H1 (cell line): ENCODE measurements at places on chromosomes 2 and 18. TPM values are rescaled to one million over a fixed set of nuclear protein-coding genes. Genes with fewer than 3 reads are reported as not detected.

Gene HOXD13
- polyA plus RNA-seq = not detected in 2 replicates

Gene FOXD4L1
- not detected in 2 replicates for polyA plus RNA-seq

Gene PSTPIP2
- 0.93 and 1.8 TPM in 2 replicates for polyA plus RNA-seq

Gene EPB41L3
- polyA plus RNA-seq = 7.8 and 7.9 TPM in 2 replicates

Gene VSNL1
- 34.7 and 49.4 TPM in 2 replicates for polyA plus RNA-seq

Gene MALL
- polyA plus RNA-seq = 7.9 and 8.0 TPM in 2 replicates

DNA sequence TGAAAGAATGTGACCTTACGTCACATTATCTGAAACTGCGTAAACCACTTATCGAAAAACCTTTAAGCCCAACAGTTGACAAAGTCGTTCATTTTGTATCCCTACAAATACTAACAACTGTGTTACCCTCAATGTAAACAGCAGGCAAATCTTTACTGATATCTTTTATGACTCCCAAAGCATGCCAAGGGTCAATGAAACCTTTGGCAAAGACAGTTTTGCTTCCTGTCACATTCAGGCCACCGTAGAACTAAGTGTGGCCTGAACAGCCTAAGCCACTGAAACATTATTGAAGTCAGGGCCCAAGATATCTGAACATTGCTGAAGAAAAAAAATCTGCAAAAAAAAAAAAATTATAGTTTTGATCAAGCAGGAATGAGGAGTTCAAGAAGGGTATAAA, 77.3 kb downstream of the FAM124B start:
- H3K4me1 ChIP-seq = no peaks in the 10 kb centered on the region
- no peak for DNase-seq
- H3K4me3 ChIP-seq = no peak overlapping the region
- H3K27me3 ChIP-seq = no peaks in the 10 kb centered on the region
- H3K27ac ChIP-seq = no peak overlapping the region

DNA sequence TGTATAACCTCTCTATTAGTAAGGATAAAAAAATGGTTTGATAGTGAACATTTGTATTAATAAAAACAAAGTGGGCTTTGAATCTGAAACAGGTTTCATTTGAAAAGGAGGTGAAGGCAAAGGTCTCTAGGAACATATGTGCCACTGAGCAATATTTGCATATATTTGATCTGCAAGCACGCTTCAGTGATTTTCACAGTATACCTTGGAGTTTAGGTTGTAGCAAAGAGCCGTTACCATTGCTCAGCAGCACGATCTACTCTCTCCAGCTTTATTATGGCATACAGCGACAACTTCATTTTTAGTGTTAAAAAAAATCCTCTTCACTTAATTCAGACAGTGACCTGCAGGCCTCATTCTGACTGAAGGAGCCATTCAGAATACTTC, 75.8 kb upstream of the ZEB2 start:
- no peak overlapping the region for H3K4me3 ChIP-seq
- H3K36me3 ChIP-seq = no peaks in the 10 kb centered on the region
- no peak overlapping the region for H3K27ac ChIP-seq

DNA sequence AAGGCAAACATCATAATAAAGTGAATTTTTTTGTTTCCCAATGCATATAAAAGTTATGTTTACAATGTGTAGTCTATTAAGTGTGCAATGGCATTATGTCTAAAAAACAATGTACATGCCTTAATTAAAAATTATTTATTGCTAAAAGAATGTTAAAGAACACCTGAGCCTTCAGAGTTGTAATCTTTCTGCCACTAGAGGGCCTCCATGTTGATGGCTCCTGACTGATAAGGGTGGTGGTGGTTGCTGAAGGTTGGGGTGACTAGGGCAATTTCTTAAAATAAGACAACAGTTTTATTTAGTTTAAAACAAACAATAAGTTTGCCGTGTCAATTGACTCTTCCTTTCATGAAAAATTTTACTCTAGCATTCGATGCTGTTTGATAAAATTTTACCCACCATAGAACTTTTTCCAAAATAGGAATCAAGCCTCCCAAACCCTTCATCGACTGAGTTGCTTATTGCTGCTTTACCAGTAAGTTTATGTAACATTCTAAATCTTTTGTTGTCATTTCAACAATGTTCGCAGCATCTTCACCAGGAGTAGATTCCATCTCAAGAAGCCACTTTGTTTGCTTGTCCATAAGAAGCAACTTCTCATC, 32.3 kb downstream of the MAP3K2 start:
- no peak for DNase-seq
- no peak overlapping the region for H3K4me3 ChIP-seq
- peaks cover 8% of the 10 kb centered on the region; the same call in 1 of the 2 replicates for H3K4me1 ChIP-seq

- H3K27me3 ChIP-seq = no peaks in the 10 kb centered on the region
- peaks cover 3% of the 10 kb centered on the region for H3K4me1 ChIP-seq
- no peak overlapping the region for H3K4me3 ChIP-seq
- DNase-seq = no peak
- no peak overlapping the region for H3K27ac ChIP-seq
- no peaks in the 10 kb centered on the region for H3K36me3 ChIP-seq
Measured at GRCh38 chr2:138922973-138923563, 142.9 kb upstream of the NXPH2 start.

- DNase-seq = no peak
- peaks cover 3% of the 10 kb centered on the region for H3K4me1 ChIP-seq
- H3K27ac ChIP-seq = no peak overlapping the region
- no peaks in the 10 kb centered on the region for H3K36me3 ChIP-seq
Measured at GRCh38 chr2:3312576-3313345, 64.9 kb downstream of the EIPR1 start.

DNA sequence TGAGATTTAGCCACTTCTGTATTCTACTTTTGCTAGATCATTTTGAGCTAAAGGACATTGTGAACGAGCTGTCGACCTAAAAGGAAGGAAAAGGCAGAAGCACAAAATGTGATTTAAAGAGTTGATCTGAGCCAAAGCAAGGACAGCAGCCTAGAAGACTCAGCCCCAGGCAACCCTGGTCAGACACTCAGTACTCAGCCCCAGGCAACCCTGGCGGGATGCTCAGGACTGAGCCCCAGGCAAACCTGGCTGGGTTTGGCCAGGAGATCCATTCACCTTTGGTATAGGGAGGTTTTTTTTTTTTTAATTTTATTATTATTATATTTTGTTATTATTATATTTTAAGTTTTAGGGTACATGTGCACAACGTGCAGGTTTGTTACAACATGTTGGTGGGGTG, 34.3 kb upstream of the PXDN start:
- H3K36me3 ChIP-seq = no peaks in the 10 kb centered on the region
- no peaks in the 10 kb centered on the region for H3K27me3 ChIP-seq
- no peaks in the 10 kb centered on the region for H3K4me1 ChIP-seq
- no peak for DNase-seq

DNA sequence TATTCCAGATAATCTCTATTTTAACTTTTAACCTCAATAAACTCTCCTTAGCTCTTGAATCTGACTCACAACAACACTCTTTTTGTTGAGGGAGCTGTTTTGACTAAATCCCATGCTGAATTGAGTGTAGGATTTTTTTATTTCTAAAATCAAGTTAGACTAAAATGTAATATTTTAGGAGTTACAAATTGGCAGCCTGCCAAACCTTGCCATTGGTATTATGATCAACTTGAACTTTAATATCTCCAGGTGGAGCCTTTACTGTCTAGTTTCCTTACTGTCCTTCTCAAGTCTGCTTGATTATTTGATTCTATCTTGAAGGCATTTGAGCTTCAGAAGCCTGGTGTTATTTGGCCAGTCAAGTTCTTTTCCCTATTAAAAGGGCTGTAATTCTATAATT, 8.7 kb downstream of the PIKFYVE start:
- DNase-seq = no peak
- H3K27me3 ChIP-seq = no peaks in the 10 kb centered on the region
- H3K27ac ChIP-seq = no peak overlapping the region
- H3K36me3 ChIP-seq = peaks cover 56% of the 10 kb centered on the region
- H3K4me1 ChIP-seq = no peaks in the 10 kb centered on the region
- H3K4me3 ChIP-seq = no peak overlapping the region

GRCh38 chr18:38884050-38884449, 1318.5 kb upstream of the CELF4 start:
- no peaks in the 10 kb centered on the region for H3K36me3 ChIP-seq
- H3K4me1 ChIP-seq = peaks cover 5% of the 10 kb centered on the region
- DNase-seq = no peak
- no peak overlapping the region for H3K4me3 ChIP-seq

- H3K27me3 ChIP-seq = no peaks in the 10 kb centered on the region
- H3K4me1 ChIP-seq = no peaks in the 10 kb centered on the region
- H3K27ac ChIP-seq = no peak overlapping the region
- H3K4me3 ChIP-seq = no peak overlapping the region
- H3K36me3 ChIP-seq = no peaks in the 10 kb centered on the region
Measured at GRCh38 chr2:41791523-41791922, 256.3 kb upstream of the PKDCC start.

DNA sequence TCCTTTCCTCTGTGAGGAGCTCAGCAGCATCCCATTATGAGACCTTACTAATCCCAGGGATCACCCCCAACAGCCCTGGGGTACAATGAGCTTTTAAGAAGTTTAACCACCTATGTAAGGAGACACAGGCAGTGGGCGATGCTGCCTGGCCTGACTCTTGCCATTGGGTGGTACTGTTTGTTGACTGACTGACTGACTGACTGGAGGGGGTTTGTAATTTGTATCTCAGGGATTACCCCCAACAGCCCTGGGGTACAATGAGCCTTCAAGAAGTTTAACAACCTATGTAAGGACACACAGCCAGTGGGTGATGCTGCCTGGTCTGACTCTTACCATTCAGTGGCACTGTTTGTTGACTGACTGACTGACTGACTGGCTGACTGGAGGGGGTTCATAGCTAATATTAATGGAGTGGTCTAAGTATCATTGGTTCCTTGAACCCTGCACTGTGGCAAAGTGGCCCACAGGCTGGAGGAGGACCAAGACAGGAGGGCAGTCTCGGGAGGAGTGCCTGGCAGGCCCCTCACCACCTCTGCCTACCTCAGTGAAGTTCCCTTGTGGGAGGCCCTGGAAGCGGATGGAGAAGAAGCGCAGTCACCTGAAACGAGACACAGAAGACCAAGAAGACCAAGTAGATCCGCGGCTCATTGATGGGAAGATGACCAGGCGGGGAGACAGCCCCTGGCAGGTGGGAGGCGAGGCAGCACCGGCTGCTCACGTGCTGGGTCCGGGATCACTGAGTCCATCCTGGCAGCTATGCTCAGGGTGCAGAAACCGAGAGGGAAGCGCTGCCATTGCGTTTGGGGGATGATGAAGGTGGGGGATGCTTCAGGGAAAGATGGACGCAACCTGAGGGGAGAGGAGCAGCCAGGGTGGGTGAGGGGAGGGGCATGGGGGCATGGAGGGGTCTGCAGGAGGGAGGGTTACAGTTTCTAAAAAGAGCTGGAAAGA, 7.6 kb downstream of the PROC start:
- H3K27me3 ChIP-seq = peaks cover 27% of the 10 kb centered on the region
- no peak overlapping the region for H3K4me3 ChIP-seq
- peak; percentile 24 for DNase-seq
- peaks cover 13% of the 10 kb centered on the region for H3K4me1 ChIP-seq

- no peak overlapping the region for H3K27ac ChIP-seq
- H3K27me3 ChIP-seq = no peaks in the 10 kb centered on the region
- H3K4me1 ChIP-seq = peaks cover 2% of the 10 kb centered on the region
- no peak overlapping the region for H3K4me3 ChIP-seq
Measured at GRCh38 chr2:136008205-136008865, 22.9 kb upstream of the DARS1 start.

DNA sequence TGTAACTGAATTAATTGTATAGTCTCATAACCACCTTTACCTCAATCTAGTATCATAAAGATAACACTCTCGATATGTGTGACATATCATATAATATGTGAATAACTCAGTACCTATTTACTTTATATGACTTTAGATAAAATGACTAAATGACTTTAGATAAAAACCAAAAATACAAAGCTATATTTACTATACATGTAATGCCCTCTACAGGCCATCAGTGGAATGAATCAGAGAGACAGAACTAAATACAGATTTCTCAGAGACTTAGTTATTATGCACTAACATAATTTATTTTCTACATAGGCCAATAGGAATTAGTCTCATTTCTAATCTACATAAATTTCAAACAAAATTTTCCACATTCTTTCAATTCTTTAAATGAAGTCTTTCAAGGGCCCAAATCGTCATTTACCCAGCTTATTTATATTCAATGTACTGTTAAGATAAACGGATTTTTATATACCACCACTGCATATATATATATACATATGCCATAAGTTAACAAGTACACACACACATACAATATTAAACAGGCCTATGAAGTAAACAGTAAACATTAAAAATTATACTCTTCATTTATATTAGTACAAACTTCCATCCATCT, 219.9 kb downstream of the EXOC6B start:
- no peaks in the 10 kb centered on the region for H3K36me3 ChIP-seq
- no peaks in the 10 kb centered on the region for H3K27me3 ChIP-seq
- DNase-seq = no peak
- H3K4me3 ChIP-seq = no peak overlapping the region

GRCh38 chr2:223050900-223051504, 988 bp upstream of the KCNE4 start:
- no peaks in the 10 kb centered on the region for H3K27me3 ChIP-seq
- H3K27ac ChIP-seq = no peak overlapping the region
- H3K36me3 ChIP-seq = no peaks in the 10 kb centered on the region
- no peak for DNase-seq
- H3K4me1 ChIP-seq = peaks cover 2% of the 10 kb centered on the region; the same call in 1 of the 2 replicates

DNA sequence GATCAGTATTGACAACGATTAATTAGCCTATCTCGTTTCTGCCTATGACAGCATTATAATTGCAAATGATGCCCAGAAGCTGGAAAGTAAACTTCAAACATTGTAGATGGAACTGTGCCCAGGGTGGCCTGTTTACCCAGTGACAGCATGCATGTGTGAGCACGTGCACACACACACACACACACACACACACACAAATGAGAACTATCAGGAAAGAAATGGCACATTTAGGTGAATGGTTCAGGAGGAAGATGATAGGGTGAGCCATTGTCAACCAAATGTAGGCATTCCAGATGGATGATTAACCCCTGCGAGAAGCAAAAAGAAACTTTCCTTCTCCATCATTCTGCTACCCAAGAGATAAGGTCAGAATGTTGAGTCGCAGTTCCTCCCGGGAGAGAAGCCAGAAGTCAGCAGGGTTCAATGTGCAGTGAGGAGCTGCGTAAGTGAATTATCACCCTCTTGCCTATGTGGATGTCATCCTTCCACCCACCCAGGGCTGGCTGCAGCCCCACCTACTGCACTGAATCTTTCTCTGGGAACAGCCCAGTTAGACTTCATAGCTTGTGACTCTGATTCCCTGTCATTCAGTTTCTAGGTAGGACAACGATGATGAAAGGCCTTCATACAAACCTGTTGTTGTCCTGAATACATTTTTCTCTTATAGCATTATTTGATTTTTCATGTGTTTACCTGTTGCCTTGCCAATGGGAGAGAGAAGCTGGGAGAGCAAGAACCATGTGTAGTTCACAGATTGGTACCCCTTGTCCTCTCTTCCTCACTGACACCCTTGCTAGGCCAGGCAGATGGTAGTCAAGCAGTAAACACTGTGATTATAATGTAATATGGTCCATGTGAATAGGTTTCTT, 3.5 kb upstream of the APOB start:
- H3K27me3 ChIP-seq = peaks cover 9% of the 10 kb centered on the region
- DNase-seq = no peak
- H3K4me1 ChIP-seq = peaks cover 9% of the 10 kb centered on the region
- no peak overlapping the region for H3K4me3 ChIP-seq

DNA sequence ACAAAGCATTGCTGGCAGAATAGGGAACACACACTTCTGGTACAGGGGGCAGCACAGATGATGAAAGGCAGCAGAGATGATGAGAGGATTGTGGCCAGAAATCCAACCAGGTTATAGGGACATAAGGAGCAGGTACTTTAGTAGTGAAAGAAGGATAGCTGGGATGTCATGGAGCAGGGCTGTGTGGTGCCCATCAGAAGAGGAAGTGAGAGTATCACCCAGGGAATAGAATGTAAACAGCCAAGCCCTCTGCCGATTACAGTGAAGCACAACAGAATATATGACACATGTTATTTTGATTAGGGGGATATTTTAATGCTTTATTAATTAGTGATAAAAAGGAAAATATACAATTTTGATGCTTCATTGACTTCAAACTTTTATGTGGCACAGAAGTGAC, 883.4 kb upstream of the CDH2 start:
- H3K27me3 ChIP-seq = no peaks in the 10 kb centered on the region
- no peaks in the 10 kb centered on the region for H3K36me3 ChIP-seq
- DNase-seq = no peak
